A549 treated with ZK216348 at 1 μM for 4 hours (cell line): ENCODE measurements at places on chromosomes 2 and 18. TPM values are rescaled to one million over a fixed set of nuclear protein-coding genes. Genes with fewer than 3 reads are reported as not detected.

SLC19A3 gene
- total RNA-seq, result 2.4 to 3.0 TPM (median 2.9 TPM) in 5 replicates

RTP5 gene
- total RNA-seq, result not detected in 5 replicates

LBX2 gene
- total RNA-seq, result 2.2 to 4.3 TPM (median 3.3 TPM) in 5 replicates

ASAP2 gene
- 28.4 to 49.8 TPM (median 41.9 TPM) in 5 replicates for total RNA-seq

KIF5C gene
- 0.27 to 0.38 TPM (median 0.32 TPM) in 5 replicates for total RNA-seq
